HL-60 (cell line): ENCODE measurements at places on chromosomes 2 and 18.

DNA sequence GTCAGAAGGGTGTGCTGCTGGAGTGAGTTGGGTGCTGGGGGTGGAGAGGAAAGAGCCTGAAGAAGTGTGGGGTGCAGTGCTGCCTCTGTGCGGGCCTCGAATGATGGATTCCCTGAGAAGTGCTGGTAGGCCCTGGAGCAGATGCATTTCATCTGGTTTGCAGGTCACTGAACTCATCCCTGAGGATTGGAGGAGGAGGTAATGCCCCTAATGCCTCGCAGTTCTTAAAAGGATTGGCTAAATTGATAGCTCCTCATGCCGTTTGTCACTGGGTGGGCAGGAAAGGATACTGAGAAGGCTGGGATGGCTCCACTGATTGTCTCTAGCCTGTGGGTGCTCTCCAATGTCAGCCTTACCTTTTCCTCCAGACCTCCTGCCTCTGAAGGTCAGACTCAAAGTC is 74.1 kb downstream of the CTIF start:
- DNase-seq, result no peak

DNA sequence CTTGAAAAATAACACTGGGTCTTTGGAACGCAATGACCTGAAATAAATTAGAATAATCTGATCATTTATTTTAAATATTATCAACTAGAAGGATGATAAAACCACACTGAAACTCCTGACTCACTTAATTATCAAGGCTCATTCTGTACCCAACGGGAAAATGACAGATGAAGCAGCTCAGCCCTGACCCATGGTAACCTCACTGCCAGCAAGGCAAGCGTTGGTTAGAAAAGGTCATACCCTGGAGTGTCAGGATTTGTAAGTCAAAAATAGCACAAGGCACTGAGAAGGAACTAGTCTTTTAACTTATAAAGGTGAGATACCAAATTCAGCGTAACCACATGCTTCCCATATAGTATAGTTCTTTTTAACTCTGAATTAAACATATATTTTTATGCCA is 277.5 kb downstream of the ETAA1 start:
- DNase-seq, result no peak

GRCh38 chr2:30362468-30363081 is 84.5 kb upstream of the LCLAT1 start:
- DNase-seq, result no peak

GRCh38 chr2:214730248-214730647 is 79.2 kb downstream of the BARD1 start:
- DNase-seq, result no peak

DNA sequence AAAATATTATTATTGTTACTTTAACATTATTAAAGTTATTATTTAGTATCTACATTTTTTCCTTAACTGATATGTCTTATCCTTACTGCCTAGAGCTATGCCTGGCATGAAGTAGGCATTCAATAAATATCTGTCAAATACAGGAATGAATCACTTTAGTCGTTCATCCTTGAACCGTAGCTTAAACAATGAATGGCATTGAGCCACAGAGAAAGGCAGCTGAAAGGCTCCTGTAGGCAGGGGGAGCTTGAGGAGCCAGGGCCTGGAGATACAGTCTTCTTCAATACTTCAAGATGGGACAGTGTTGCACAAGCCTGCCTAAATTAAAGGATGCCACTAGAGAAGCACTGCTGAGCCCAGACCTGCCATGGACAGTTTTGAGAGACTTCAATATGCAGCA is 22.5 kb downstream of the CYRIA start:
- no peak for DNase-seq

GRCh38 chr2:193332941-193333340 is 1138.2 kb upstream of the TMEFF2 start:
- no peak for DNase-seq

GRCh38 chr2:10983711-10984110 is 72.0 kb downstream of the KCNF1 start:
- no peak for DNase-seq

GRCh38 chr2:238897122-238897880 is 49.4 kb downstream of the TWIST2 start:
- DNase-seq, result no peak

GRCh38 chr2:84865181-84865783 is 15.6 kb downstream of the TRABD2A start:
- no peak for DNase-seq

GRCh38 chr2:186220409-186220808 is 265.7 kb upstream of the ZC3H15 start:
- no peak for DNase-seq

GRCh38 chr2:8152392-8153257 is 529.2 kb upstream of the ID2 start:
- no peak for DNase-seq

GRCh38 chr2:26522325-26522724 is 44.4 kb upstream of the OTOF start:
- DNase-seq, result no peak

GRCh38 chr2:12592296-12592695 is 124.4 kb upstream of the TRIB2 start:
- no peak for DNase-seq

- DNase-seq, result no peak
These were observed at the start of gene MTA3 for GRCh38 chr2:42568401-42569115. Gene MTA3 (plus strand): TSS chr2:42568632. CDS start chr2:42568746, 114 bp downstream.

DNA sequence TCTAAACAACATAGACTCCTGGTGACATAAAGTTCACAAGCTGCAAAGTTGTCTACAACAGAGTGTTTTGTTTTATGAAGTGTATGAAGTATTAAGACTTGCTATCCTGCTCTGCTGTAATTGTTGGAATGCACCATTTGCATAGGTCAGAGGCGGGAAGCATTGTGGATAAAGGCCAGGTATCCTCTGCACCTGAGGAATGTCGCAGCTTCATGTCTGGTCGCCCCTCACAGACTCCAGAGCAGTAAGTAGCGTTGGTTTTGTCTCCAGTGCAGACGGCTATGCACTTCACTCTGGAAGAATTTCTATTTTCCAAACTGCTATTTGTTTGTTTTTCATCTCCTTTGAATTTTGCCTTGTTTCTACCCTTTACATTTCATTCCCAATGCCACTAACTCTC is 63.1 kb downstream of the UNC80 start:
- no peak for DNase-seq

GRCh38 chr2:88897715-88898114 is 206.2 kb downstream of the RPIA start:
- DNase-seq, result no peak

GRCh38 chr2:61266632-61267505 is 104.9 kb downstream of the C2orf74 start:
- DNase-seq, result no peak

GRCh38 chr2:105129722-105130232 is 91.9 kb downstream of the MRPS9 start:
- DNase-seq, result no peak
